ENCODE measurements at places on chromosomes 4 and X.

DNA sequence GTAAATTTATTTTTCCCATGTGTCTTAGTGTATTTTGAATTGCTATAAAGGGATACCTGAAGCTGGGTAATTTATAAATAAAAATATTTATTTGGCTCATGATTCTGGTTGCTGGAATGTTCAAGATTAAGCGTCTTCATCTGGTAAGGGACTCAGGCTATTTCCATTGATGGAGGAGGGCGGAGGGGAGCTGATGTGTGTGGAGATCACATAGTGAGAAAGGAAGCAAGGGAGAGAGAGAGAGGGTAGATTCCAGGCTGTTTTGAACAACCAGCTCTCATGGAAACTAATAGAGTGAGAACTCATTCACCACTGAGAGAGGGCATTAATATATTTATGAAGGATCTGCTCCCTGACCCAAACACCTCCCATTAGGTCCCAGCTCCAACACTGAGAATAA is 39.6 kb upstream of the ADGRL3 start:
- DNase-seq, result no peak

DNA sequence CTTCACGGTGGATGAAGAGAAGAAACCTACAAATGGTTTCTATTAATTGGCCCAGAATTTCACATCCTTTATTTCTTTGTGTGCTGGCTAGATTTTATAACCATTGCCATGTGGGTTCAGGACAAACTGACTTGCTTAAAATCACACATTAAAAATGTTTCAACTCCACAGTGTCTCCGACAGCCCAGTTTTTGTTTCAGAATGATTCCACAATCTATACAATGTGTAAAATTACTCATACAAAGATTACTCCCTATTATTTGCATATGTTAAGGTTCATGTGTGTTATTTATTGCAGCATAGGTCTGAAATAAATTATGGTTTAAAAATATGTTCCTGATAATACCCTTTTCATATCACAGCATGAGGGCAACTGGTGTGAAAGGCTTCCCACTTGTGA is 20.6 kb downstream of the DCHS2 start:
- no peak for DNase-seq

DNA sequence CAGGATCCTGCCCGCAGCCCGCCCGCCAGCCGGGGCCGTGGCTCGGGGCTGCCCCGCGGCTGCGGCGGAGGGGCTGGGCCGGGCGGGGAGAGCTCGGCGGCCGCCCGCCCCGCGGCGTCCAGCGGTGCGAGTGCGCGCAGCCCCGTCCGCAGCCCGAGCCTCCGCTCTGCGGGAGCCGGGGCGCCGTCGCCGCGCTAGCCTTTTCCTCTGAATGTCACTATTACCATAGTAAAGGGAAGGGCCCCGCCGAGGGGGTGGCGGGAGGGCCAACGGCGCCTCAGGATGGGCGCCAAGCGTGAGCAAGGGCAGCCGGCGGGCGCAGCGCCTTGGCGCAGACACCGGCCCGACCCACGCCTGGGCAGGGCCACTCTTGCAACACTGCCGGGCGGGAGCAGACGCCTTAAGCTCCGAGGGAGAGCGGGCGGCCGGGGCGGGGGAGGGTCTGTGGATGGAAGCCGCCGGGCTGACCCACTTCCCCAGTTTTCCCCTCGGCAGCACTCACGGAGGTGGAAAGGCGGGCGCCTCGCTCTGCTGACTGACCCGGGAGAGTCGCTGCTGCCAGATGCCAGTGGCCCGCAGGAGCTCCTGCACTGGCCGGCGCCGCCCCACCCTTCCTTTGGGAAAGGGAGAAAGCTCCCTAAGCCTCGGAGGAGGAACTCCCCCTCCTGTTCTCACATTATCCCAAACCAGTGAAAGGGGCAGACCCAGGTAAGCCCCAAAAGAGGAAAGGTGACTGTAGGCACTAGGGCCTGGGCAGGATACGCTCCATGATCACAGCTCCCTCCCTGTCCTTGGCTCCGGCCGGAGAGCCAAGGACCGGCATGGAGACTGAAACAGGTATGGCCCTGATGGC is 329.4 kb downstream of the HNRNPD start:
- no peak for DNase-seq

DNA sequence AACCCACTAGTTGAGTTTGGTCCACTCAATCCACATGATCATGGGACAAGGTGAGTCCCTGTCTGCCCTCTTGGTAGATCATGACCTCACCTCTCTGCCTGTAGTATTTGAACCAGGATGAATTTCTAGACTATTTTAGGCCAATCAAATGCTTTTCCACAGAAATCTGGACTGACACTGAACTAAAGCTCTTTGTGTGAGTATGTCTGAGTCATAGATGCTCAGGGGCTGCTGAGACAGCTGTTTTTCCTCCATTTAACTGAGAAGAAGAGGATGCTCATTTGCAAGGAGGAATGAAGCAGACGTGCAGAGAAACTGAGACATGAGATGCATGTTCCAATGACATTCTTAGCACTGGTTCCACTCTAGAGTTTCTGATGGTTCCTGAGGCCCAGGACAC is 77.3 kb upstream of the TMEM47 start:
- DNase-seq, result no peak

DNA sequence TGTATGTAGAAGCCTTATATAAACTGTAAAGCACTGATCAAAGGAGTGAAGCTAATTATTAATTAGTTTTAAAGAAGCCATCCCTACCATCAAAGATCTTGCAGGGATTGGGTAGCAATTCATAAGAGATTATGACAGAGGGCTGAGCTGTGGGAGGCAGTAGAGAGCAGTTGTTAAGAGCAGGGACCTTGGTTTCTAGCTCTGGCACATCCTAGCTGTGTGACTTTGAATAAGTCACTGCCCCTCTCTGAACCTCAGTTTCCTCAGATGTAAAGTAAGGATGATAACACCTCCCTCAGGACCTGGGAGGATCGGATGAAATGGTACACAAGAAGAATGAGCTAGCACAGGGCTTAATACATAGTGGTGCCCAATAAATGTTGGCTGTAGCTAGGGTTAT is 45.4 kb downstream of the APLN start:
- DNase-seq, result no peak

DNA sequence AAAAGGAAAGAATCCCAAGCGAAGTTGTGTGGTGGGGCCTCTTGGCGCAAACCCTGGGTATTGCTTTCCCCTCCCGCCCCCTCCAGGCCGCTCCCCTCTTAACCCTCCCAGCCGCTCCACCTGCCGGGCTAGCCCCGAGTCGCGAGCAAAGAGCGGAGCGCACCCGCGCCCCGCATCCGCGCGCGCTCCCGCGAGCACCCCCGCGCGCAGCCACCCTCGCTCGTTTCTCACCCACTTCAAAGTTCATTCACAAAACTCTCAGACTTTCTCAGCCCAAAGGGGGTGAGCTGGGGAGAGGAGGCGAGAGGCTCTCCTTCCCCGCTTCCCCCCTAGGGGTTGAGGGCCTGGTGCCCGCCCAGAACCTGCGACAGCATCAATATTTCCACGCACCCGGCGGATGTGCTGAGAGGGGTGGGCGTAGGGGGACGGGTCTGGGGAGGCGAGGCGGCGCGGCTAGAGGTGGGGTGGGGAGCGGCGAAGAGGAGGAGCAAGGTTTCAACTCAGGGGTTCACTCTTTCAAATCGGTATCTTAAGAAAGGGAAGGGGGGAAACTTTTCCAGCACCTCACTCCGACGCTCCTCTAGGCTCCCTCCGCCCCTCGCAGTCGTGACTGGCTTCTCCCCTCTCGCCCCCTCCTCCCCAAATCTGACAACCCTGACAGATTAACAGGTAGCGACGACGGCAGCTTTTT is 1.8 kb downstream of the MAML3 start:
- peak; percentile 57 for DNase-seq

DNA sequence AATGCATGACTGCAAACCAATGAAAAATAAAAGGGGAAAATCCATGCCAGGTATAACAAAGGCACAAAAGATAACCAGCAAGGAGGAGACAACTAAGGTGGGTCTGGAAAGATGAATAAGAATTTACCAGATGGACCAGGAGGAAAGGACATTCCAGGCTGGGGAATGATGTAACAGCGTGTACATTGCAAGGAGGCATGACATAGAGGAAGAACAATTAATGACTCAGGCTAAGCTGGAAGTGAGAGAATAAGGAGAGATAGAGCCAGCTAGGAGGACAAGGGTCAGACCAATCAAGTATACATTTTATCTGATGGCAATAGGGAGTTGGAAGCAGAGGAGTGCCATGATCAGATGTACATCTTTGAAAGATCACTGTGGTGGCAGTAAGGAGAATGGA is 57.0 kb downstream of the MTMR8 start:
- DNase-seq, result no peak

DNA sequence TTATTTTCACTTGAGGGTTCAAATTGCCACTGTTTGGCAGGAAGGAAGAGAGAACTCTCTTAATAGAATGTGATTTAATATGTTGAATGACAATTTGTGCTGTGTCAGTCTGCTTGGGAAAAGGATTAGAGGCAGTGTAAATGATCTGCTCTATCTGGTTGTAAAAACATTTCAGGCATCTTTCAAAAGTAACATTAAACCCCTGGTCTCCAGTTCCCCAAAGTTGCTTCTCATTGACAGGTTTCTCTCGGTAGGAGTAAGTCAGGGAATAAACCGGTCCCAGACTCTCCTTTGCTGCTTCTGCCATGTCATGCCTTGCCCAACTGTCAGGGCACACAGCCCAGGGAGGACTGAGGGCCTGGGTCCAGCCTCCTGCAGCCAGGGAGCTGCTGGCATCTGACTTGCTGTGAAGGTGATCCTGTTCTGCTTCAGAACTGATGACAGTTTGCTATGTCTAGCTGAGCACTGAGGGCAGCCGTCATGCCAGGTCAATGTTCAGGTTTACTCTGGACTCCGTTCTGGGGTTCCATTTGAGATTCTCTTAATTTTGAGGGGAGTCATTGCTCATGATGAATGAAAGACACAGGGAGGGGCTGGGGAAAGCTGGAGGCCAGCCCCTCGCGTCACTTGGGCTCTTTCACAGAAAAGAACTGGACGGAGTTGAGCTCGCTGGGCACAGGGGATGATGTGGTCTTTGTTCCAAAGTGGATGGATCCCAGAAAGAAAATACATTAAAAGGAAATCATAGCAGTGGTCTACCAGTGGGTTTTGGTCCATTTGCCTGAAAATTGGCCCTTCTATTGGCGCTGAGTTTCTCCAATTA is 312.4 kb downstream of the ARHGAP10 start:
- DNase-seq, result no peak

- DNase-seq, result no peak
These were observed 383.4 kb downstream of the FAM133A start for GRCh38 chrX:94057385-94057784.

DNA sequence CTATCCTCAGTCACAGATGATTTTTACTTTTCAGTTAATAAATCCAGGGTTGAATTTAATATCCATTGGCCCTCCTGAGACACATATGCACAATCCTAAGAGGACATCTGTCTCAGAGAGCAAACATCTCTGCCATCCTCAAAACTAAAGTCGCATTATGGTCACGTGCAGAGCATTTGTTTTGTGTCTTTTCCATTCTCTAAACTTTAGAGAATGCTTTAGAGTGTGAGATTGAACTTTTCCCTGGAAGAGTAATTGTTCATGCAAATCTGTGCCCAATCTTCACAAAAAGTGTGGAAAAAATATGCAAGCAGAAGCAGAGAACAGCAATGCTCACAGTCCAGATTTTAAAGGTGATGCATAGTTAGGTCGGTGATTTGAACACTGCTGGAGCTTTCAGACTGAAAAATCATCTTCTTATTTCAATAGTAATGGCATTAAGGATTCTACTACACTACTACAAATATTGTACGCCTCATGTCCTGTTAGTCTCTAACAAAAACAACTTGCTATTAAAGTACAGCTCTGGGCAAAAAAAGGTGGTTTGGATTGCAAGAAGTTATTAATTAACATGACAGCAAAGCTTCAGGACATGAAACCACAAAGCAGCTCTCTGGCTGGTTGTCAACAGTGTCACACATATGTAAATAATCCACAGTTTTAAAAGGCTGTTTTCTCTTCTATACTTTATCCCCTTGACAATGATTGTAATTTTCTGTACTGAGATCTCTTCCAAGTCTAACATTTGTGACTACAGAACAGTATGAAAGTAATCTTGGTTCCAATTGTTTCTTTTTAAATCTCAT is 19.9 kb downstream of the DCHS2 start:
- no peak for DNase-seq

GRCh38 chr4:111689214-111689613 is 456.0 kb upstream of the FAM241A start:
- no peak for DNase-seq

GRCh38 chrX:148024425-148025148 is 43.5 kb downstream of the FMR1NB start:
- no peak for DNase-seq

DNA sequence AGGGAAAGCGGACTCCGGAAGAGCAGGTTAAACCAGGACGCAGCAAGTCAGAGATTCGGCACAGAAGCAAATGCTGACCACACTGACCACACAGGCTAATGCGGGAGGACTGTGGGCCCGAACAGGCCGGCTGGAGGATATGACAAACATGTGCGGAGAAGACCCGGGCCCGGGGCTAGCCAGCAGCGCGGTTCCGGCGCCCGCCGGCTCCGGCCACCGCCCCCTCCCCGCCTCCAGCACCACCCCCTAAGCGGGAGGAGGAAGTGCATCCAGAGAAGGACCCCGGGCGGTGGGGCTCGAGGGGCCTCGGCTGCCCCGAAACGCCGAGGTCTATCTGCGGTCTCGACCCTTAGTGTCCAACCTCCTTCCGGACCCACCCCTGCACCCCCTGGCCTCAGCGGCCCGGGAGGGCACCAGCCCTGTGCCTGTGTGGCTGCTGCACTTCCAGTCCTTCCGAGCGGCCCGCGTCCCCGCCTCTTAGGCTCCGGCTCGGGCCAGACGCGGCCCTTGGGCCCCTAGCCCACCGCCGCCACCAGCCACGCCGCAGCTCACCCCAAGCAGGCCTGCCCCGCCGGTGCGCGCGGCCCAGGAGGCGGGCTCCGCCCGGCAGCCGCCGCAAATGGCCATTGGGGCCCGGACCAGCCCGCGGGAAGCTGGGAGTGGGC is 2.1 kb downstream of the ELOVL6 start:
- DNase-seq, result no peak

Data from stimulated activated CD8-positive, alpha-beta memory T cell treated with anti-CD3 and anti-CD28 coated beads, Interleukin-7, amount 100 ng/mL, for 1 hour (primary cell).